ENCODE measurements at places on chromosomes 2 and 18.

- DNase-seq, result no peak
These were observed 2.9 kb upstream of the EPAS1 start for GRCh38 chr2:46294176-46294836.

DNA sequence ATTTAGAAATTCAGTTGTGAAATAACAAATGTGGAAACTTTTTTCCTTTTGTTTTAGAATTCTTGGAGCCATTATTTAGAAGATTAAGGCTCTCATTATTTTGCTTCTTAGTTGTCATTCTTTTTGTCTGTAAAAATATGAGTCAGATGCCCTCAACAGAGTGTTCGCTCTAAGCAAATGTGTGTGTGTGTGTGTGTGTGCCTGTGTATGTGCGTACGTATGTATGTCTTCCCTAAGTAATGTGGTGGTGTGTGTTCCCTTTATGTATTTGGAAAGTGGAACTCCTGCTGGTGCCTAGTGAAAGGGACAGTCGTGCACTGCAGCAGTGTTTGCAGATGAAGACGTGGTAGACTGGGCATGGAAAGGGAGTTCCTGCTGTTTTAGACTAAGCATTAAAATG is 27.5 kb downstream of the ZNF407 start:
- DNase-seq, result no peak

DNA sequence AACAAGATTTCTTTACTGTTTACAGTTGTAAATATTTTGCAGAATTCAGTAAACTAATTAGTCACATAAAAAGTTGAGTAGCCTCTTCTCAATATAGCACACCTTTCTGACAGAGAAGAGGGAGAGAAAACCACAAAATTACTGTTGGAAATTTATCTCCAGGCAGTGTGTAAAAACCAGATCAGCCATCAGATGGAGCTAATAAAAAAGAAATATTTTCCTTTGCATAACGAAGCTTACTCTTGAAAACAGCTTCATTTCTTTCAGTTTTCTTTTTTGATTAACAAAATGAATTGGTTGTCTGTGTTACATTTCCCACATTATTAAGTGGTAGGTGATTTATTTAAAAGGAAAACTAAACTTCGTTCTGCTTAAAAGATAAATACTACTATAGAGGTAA is 259.3 kb upstream of the KCNJ3 start:
- no peak for DNase-seq

DNA sequence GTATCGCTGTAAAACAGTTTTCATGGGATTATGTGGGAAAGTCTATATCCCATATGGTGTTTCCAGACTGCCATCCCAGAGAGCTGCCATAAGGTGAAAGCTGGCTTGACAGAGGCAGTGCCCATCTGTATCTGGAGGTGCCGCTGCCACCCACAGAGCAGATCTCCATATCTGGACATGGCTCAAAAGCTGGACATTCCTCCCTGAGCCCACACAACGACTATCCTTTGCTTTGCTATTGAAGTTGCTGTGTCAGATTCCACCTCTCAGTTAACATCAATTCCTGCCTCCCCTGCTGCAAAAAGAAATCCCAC is 55.2 kb downstream of the RND3 start:
- DNase-seq, result no peak
